ENCODE measurements at places on chromosomes 7 and 10.

GRCh38 chr7:44264221-44264931 lies 61.0 kb downstream of the CAMK2B start:
- no peak for DNase-seq

- no peak for DNase-seq
These were observed 258.7 kb downstream of the CCDC3 start for GRCh38 chr10:12742771-12743170.

GRCh38 chr7:10973061-10973941 lies at the start of gene PHF14:
PHF14 (plus strand) TSS chr7:10973872; CDS start chr7:10974324, 452 bp downstream.
- peak; percentile 90 for DNase-seq

DNA sequence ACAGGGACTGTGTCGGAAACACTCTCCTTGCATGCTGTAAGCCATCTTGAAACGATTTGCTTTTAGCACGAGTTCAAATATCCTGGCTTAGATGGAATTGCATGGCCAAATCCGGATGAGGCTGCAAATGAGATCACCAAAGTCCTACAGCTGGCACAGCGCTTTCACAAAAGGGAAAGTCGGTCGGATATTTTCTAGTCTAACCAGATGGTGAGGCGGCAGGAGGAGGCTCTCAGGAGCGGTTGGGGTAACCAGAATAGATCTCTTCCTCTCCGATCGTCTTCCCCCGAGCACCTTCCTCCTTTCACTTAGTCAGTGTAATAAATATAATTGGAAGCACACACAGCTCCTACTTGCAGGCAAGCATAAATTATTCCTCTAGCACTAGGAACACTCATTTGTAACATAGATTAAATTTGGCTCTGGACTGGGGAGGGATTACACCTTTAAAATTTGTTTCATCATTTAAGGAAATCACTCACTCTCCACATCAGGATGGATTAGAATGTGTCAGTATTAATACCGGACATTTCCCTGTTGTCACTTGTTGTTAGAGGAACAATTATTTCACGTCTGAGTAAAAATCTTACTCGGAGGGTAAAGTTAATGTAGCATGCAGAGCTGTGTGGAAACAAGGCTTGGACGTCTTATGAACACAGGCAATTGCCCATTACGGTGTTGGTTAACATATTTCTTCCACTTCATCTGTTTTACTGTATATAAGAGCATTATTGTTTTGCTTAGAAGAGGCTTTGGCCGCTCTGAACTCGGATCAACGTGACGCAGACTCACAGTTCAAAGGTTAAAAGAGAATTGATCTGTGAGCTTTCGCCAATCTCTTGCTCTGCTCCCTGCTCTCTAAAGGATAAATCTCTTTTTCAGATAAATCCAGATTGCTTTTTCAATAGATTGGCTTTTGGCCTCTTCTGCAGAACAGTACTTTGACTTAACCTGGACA lies 857.9 kb downstream of the TYW1 start:
- no peak for DNase-seq

DNA sequence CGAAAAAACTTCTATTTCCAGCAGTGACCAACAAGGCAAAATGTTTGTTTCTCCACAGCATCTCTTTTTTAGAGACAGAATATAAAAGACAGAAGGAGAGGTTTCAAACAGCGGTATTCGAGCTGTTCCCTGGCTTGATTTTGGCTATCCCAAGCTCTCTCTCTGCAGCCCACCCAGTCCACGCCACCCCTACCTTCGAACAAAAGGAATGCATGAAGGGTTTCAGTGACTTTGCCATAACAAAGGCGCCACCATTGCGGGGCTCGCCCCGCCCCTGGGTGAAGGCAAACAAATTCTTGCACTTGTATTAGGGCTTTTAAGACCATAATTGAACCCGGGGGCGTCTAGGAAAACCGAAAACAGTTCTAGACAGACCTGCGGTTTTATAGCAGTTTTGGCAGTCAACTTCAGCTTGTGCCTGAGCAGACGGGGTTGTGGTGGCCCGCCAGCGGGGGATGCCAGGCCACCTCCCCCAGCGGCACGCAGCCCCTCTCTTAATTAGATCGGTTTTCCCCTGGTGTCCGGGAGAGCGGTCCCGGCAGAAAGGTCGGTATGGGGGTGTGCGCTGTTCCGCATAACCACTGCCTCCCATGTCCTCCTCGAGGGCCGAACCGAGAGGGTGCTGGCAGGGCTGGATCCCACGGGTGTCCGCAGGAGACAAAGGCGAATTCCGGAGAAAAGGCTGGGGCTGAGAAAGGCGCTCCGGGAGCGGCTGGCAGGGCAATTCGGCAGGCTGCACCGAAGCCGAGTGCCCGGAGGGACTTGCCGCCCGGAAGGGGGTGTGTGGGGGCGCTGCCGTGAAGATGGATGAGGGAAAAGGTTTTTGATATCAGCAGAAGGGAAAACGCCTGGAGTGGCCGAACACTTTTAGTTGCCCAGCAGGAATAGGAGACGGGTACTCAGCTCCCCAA lies 2.7 kb upstream of the HOXA11 start:
- DNase-seq, result no peak

- DNase-seq, result no peak
These were observed 61.4 kb downstream of the ASB13 start for GRCh38 chr10:5604961-5605360.

- no peak for DNase-seq
These were observed 13.0 kb upstream of the DLX6 start for GRCh38 chr7:96992192-96993005.

DNA sequence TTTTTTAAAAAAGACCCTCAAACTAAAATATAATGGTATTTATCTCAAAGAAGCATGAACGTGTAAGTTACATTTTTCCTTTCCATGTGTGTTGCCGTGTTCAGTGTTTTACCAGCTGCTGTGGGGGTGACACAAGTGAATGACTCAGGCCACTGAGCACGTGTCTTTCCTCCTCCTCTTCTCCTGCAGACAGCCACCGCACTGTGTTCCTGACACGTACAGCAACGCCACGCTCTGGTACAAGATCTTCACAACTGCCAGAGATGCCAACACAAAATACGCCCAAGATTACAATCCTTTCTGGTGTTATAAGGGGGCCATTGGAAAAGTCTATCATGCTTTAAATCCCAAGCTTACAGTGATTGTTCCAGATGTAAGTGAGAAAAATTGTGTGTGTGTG lies 29.7 kb downstream of the TMEM248 start:
- DNase-seq, result no peak

DNA sequence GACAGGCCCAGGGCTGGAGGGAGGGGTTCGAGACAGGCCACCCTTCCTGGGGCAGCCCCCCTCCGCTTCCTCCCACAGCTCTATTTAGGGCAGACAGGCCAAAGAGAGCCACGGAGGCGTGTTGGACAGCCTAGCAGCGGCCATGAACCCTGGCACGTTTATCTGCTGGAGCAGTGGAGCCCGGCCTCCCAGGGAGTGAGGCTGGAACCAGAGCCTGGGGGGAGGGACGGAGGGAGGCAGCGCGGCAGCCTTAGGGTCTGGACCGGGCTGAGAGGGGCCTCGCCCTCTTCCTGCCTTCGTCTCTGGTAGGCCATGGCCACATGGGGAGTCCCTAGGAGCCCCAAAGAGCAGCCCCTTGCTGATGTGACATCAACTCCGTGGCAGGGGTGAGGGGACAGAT lies 17.1 kb downstream of the UNCX start:
- DNase-seq, result no peak

DNA sequence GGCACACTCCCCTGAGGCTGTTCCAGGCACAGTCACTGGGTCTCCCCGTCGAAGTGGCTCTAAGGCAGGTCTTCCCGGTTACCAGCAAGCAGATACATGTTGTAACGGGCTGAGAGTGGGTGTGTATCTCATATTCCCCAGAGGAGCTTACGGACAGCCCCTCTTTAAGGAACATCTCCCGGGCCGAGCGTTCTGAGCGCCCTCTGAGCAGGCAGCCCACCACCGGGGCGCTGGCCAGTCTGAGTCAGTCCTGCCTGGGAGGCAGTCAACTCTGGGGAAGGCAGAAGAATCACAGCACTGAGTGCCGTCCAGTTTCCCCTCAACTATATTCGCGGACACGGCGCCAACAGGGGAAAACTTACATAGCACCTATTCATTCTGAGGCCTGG lies 117.4 kb downstream of the LHPP start:
- no peak for DNase-seq

DNA sequence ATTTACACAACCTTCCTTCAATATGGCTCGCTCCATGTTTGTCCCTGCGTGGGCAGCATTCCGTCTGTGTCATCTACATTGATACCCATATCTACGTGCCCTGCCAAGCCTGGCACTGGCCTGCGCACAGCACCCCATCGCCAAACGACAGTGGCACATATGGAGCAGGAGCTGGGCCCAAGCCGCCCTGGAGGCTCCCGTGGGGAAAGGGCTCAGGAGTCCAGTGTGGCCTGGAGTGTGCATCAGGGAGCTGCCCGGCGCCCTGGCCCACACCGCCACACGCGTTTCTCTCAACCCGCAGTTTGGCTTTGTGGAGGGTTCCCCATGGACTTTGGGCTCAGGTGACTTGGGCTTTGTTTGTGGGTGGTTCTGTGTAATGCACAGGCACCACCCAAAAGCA lies 273.2 kb downstream of the PTPRN2 start:
- DNase-seq, result no peak

GRCh38 chr10:3036155-3037021 lies 31.0 kb upstream of the PFKP start:
- DNase-seq, result no peak

- no peak for DNase-seq
These were observed 8.6 kb downstream of the SMIM30 start for GRCh38 chr7:113109718-113110117.

DNA sequence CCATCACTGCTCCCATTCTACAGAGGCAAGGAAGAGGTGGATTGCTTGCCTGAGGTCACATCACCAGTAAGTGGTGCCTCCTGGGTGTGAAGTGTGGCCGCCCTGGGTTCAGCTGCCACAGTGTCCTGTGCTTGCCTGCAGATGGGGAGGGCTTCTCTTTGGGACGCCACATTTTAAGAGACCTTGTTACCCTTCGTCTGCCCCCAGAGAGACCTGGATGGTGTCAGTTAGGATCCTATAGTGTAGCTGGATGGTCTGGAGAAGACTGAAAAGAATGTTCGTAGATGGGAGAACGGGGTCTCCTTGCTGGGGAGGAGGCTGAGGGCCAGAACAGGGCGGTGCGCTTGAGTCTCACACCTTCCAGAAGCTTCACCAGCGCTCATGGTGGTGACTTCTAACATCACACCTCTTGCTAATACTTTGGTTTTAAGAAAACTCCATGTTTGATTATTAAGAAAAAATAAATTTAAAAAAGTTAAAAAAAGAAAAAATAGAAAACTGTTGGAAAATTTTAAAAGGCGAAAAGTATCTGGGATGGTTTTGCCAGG lies 2.3 kb downstream of the DOCK1 start:
- no peak for DNase-seq

- no peak for DNase-seq
These were observed 254.1 kb downstream of the TNS3 start for GRCh38 chr7:47327698-47328391.

DNA sequence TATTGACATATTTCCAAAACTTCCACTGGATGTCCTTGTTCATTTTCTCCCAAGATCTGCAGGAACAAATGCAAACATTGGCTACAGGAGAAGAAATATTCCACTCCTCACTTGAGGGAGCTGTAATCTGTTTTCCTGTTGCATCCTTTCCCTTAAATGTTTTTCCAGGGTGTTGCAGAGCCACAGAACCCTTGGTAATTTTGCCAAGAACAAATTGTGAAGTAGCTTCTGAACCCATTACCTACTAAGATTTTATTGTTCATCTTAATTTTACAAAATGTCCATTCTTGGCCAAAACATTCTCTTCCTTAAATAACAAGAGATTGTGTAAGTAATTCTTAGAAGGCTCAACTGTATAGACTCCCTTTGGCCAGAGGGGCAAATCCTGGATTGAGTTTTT lies 177.0 kb downstream of the GNAT3 start:
- no peak for DNase-seq

- DNase-seq, result no peak
These were observed 21.0 kb upstream of the LRRC17 start for GRCh38 chr7:102891693-102892261.

- peak; percentile 0 for DNase-seq
These were observed 270.7 kb downstream of the ZNF33B start for GRCh38 chr10:42367532-42368230.

DNA sequence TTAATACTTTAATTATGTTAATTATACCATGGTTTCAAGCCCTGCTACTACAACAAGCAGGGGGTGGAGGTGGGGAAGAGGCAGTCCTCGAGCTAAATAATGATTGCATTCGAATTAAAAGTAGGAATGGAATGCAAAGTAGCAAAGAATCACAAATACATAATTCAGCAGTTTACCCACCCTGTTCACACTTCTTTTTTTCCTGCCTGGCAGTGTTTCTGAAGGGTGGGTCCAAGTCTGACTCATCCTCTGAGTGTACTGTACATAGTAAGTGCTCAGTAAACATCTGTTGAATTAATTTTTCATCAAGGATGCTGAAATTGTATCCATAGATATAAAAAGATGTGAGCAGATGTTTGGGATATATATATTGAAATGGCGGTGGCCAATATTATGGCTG lies 778.8 kb downstream of the LRMDA start:
- DNase-seq, result no peak

DNA sequence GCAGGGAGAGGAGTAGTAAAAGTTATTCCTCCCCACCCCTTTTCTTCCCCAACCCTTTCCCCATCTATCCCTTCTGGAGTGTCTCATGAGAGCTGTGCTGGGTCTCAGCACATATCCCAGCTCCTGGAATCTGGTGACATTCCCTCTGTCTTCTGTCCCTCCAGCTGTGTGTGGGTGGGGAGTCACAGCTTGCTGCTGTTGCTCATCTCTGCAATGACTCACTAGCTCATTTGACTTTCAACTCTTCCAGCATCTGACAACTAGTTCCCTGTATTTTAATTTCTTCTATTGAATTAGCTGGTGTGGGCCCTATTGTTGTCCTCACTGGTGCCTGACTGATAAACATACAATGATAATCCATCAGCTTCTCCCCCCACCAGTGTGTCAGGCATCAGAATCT lies 198.9 kb upstream of the AUTS2 start:
- no peak for DNase-seq

DNA sequence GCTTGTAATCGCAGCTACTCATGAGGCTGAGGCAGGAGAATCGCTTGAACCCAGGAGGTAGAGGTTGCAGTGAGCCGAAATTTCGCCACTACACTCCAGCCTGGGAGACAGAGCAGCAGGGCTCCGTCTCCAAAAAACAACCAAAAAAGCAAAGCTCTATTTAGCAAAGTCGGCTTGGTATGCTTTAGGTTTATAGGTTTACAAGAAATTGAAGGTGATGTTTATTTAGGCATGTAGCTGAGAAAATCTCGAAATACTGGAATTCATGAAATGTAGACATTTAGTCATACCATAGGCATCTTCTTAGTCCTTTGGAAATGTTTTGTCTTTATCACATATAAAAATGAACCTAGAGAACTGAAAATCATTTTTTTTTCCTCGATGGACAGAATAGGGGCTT lies 453.8 kb upstream of the ANKRD30A start:
- no peak for DNase-seq

GRCh38 chr10:119703903-119704508 lies 21.8 kb upstream of the INPP5F start:
- no peak for DNase-seq

DNA sequence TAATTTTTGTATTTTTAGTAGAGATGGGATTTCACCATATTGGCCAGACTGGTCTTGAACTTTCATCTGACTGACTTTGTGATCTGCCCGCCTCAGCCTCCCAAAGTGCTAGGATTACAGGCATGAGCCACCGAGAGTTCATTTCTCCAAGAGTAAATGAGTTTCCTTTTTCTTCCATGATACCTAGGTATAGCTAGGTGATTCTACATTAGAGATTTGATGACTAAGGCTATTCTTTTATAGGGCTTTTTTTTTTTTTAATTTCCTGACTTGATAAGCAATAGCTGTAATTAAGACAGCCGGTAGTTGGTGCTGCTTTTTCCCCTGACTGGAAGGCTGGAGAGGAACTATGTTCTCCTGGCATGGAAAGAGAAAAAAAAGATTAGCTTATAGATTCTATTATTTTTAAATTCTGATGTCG lies 3.3 kb downstream of the PTPN12 start:
- no peak for DNase-seq

Data from stimulated activated CD4-positive, alpha-beta T cell treated with anti-CD3 and anti-CD28 coated beads, Interleukin-1b, Interleukin-23, amount 100 ng/mL, for 4 hours (primary cell).